ENCODE measurements at places on chromosomes 16 and 17. TPM values are rescaled to one million over a fixed set of nuclear protein-coding genes. Genes with fewer than 3 reads are reported as not detected.
A peak's percentile ranks its signal among the peaks of the same experiment; 100 is the strongest.

Gene DHX58
- total RNA-seq, result 9.4 TPM

Gene TPSG1
- total RNA-seq, result 1.3 TPM

Gene PCGF2
- total RNA-seq, result 6.4 TPM

Gene SLFN11
- 58.1 TPM for total RNA-seq

Gene PLD6
- 5.3 TPM for total RNA-seq

Gene C17orf107
- 0.63 TPM for total RNA-seq

Gene MVP
- total RNA-seq, result 142 TPM

Gene NPIPB13
- total RNA-seq, result 14.7 TPM

Gene PTGES3L
- total RNA-seq, result not detected

Gene COX10
- 22.7 TPM for total RNA-seq

Gene TP53TG3B
- not detected for total RNA-seq

GRCh38 chr17:47717261-47717697, 15.8 kb upstream of the TBX21 start:
- DNase-seq, result no peak

DNA sequence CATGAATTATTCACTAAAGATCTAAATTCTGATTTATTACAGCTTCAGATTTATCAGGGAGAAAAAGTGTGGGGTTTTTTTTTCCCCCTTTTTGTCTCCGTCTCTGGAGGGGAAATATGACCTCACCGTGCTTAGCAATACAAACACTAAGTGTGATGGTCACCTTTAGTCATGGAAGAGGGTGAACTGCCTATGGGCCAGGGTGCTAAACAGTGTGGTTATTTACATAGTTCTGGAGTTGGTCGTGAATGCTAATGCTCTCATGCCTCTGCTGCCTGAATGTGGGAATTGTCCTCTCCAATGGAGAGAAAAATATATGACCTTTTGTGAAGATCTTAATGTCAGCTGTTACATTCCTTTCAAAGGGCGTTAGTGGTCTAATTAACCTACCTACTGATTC, 44.8 kb upstream of the MSI2 start:
- no peak for DNase-seq

DNA sequence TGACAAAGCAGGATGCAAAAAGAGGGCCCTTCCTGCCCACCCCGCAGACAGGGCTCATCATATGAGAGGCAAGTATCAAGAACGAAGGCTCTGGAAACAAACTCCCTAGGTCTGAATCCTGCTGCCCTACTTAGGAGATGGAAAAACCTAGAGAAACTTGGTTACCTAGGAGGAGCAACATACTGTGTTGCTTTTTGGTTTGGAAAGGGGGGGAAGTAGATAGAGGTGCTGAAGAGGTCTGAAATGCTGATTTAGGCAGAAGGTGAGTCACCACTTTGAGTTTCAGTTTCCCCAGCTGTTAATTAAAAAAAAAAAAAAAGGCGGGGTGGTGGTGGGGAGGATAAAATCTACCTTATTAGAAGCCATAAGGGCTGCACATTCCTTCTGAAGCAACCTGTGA, 1.5 kb downstream of the N4BP1 start:
- no peak for DNase-seq

DNA sequence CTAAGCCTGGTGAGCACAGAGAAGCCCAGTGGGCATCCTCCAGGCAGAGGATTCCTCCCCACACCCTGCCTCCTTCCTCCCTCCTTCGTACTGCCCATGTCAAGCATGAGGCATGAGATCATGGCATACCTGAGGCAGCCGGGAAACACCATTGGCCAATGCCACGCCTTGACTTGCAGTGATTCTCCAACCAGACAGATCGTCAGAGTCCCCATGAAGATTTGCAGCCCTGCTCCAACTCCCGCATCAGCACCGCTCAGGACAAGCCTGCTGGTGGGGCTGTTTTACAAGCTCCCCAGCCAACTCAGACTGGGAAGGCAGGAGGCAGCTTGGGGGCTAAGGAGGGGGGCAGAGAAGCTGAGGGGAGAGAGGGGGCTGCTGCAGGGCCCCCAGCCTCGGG, 2.9 kb upstream of the KRT16 start:
- DNase-seq, result no peak

DNA sequence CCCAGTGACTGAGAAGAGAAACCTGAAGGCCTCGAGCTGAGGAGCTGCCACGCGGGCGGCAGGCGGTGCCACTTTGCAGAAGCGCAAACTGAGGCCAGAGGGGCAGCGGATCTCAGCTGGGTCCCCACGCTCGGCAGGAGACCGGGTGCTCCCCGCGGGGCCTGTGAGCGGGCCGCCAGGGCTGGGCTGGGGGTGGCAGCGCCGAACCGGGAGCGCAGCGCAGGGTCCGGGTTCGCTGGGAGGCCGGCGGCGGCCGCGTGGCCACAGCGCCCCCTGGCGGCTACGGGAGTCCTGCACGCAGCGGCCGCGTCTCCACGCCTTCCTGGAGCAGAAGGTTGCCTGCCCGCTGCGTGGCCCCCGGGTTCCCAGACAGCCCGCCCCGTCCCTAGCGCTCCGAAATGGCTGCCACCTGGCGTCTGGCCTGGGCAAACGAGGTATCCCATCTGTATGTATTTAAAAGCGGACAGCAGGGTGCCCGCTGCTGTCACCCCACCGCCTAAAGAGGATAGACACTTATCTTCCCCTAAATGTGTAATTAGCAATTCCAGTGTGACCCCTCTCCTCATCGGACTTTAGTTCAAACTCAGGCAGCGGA, 96.1 kb upstream of the CDH5 start:
- DNase-seq, result peak; percentile 42

- DNase-seq, result no peak
Measured at GRCh38 chr17:81221842-81222619, 734 bp downstream of the CEP131 start.

GRCh38 chr17:55607731-55608341, 96.6 kb upstream of the SMIM36 start:
- no peak for DNase-seq

- no peak for DNase-seq
Measured at GRCh38 chr17:13593757-13594156, 8.0 kb downstream of the HS3ST3A1 start.

DNA sequence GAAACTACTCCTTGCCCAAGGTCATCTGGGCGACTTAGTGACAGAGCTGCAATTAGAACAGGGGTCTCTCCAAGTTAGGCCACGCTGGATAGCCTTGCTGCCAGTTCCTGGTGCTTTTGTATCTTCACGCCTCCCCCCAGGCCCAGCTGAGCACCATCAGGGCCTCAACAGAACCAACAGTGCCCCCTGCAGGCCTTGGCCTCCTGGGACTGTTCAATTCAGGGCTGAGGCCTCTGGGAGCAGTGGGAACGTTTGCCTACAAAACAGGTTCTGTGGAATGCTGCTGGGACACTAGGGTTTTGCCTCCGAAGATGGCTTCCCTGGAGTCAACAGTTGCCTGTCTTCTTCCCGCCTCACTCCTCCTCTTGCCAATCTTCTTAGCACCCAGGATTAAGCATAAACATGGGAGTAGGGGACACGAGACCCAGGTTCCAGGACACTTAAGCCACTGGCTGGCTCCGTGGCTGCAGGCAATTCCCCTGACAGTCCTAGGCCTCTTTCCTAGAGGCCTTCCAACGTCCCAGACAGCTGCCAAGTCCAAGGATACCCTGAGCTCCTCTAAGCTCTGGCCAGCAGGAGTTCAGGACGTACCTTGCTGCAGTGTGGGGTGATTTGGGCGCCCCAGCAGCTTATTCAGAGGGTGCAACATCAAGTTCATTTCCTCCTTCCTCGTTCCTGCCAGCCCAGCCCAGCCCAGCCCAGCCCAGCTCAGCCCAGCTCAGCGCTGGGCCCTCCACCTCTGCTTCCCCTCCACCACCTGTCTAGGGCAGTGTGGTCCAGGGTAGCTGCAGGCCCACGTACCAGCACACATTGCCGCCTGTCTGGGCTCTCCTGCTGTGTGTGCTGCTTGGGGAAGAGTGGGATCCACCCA, 246.6 kb upstream of the RPL38 start:
- DNase-seq, result no peak

- no peak for DNase-seq
Measured at GRCh38 chr17:64081802-64082799, 47.8 kb downstream of the ERN1 start.

DNA sequence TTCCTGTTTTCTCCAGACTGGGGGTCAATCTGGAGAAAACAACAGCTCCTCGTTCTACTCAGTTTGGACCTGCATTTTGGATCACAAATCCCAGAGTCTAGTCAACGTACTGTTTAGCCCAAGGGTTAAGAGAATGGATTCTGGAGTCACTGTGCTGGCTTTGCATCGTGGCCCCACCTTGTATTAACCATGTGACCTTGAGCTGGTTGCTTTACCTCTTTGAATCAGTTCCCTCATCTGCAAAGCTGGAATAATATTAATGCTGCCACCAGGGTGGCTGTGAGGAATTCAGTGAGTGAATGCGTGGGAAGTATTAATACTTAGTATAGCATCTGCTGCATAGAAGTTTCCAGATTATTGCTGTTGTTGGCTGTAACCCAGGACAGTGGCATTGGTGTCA, 11.3 kb upstream of the DHRS7C start:
- no peak for DNase-seq

DNA sequence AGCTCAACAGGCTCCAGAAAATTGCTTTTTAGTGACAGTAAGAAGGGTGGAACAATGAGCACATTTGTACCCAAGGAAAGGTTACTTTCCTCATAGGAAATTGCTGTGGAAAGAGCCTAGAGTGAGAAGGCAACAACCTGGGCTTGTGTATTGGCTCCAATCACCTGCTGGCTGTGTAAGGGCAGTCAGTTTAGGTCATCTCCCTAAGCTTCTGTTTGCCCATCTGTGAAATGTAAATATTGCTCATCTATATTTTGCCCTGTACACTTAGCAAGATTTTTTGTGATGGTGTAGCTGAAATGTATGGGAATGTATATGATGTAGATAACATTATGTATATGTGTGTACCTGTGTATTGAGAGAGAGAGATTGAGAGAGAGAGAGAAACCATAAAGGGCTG, 225.2 kb upstream of the MPHOSPH6 start:
- no peak for DNase-seq

DNA sequence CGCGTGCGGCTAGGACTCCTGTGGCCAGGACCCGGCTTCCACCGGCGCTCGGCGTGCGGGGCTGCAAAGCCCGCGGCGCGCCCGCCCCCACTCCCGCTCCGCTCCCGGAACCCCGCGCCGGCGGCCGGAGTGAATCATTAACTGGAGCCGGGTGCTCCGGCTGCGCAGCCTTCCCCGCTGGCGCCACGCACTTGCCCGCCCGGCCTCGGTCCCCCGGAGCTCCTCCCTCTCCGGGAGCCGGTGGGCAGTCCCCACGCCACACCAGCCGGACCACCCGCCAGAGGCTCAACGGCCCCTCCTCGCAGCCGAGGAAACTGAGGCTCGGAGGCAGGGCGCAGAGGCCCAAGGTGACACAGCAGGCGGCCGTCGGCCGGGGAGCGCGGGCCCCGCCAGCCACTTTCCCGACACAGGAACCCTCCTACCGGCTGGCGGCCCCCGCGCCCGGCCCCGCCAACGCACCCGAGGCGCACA, 580 bp downstream of the BCAR1 start:
- no peak for DNase-seq
